NCI-H1105 treated with DMSO at 0.1 percent for 48 hours (cell line): ENCODE measurements at places on chromosomes 2 and 18.

- DNase-seq = no peak
These were observed 178.1 kb downstream of the MGAT5 start for GRCh38 chr2:134431838-134432434.

- no peak for DNase-seq
These were observed 161.0 kb downstream of the RNF152 start for GRCh38 chr18:61731693-61732376.

- DNase-seq = peak; percentile 78
These were observed 24.4 kb downstream of the ZNF892 start for GRCh38 chr2:95231723-95232122.

- DNase-seq = no peak
These were observed 174.2 kb upstream of the OSR1 start for GRCh38 chr2:19532547-19533196.

DNA sequence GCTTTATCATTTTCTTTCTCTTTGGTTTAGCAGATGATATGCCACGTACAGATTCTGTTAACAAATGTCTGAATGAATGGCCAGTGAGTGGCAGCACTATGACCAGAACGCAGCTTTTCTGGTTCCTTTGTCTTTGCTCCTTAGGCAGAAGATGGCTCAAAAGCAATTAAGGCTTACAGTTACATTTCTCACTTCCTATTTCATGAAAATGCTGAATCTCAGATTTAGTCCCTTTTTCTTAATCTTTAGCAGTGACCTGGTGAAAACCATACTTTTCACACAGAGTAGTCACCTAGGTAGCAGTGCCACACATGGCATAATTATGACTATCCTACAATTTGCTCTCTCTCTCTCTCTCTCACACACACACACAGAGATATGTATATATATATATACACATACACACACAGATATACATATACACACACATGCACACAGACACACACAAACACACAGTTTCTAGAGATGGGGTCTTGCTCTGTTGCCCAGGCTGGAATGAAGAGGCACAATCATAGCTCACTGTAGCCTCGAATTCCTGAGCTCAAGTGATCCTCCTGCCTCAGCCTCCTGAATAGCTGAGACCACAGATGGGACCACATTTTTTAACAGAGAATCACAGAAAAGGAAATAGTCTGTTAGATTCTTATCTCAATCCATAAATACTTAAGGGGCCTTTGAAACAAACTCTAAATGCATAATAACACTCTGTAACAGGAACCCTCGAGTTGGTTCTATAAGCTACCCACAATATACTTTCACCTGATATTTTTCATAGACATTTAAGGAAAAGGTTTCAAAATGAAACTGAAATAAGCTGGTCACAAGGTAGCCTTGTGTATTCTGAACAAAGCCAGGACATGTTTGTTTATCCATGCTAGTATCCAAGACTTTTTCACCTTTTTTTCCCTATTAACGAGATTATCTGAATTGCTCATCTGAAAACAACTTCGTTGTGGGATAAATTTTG, 11.6 kb downstream of the PDE6D start:
- no peak for DNase-seq

- no peak for DNase-seq
These were observed 25.9 kb downstream of the ZAP70 start for GRCh38 chr2:97739020-97739892.

DNA sequence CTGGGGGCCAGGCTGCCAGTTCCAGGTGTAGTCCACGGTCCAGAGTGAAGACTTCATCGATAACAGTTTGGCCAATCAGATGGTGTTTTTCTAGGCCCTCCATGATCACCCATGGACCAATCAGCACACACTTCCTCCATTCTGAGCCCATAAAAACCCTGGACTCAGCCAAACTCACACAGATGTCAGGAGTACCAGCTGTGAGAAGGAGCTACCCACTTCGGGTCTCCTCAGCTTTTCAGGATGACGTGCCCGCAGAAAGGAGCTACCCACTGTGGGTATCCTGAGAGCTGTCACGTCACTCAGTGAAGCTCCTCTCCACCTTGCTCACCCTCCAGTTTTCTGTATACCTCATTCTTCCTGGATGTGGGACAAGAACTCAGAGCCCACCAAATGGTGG, 210.0 kb upstream of the RASGRP3 start:
- no peak for DNase-seq

DNA sequence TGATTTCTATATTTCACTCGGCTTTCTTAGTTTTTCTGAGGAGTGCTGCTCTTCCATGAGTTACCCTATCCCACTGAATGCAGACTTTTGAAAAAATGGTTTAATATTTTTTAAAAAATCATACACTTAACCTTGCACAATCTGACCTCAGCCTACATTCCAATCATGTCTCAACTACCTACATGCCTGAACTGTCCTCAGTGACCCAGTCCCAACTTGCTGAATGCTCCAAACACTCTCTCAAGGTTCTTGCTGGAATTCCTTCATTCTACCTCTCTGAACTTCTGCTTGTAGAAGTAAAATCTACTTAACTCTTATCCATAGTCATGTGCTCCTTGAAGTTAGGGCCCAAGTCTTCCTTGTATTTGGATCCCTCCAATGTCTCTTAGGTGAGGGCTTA, 181.6 kb downstream of the XIRP2 start:
- no peak for DNase-seq

DNA sequence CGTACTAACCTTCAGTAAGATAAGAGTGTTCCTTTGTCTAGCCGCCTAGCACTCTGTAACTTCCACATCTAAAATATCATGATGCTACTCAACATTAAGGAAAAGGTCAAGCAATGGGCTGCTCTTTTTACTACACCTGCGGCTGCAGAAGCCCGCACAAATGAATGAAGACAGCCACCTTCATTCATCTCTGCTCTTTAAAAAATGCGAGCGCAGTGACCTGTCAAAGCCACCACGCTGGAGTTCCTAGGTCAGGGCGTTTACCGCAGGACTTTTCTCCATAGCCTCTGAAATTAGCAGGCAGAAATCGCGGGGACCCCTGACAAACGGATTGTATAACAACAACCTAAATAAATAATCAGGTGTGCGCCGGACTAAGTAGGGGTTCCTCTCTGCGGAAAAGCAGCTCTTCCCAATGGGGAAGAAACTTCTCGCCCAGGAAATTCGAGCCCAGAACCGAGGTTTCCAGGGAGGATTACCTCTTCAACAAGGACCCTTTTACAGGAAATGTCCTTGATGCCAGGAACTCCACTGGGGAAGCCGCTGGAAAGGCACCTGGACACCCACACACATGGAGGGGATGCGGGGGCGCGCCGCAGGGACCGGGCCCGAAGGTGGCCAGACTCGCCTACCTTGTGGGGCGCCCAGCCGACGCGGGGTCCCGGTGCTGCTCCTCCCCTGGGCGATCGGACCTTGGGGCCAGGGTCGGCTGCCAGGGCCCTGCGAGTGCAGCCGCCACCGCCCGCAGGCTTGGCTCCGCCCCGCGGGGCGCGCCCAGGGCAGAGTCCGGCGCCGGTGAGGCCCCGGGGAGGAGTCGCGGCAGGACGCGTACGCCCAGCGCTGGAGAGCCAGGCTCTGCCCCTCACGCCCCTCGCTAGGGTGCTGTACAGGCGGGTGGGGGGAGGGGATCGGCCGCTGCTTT, at the start of gene CCDC68:
TSS of gene CCDC68 (minus strand) at position 758 of the 922 bp plus-strand sequence. CDS start 16,670 bp downstream, outside the sequence.
- no peak for DNase-seq
